ENCODE measurements at places on chromosomes 3 and 15. TPM values are rescaled to one million over a fixed set of nuclear protein-coding genes. Genes with fewer than 3 reads are reported as not detected.

The GRM7 gene
- total RNA-seq, result 0.24 TPM

The SLC38A3 gene
- 1.2 TPM for total RNA-seq

The EXD1 gene
- 0.54 TPM for total RNA-seq

The CCDC54 gene
- total RNA-seq, result not detected

The SCG5 gene
- 16.9 TPM for total RNA-seq

The ZMYND10 gene
- 0.54 TPM for total RNA-seq

The NXPE3 gene
- 23.3 TPM for total RNA-seq

The GOLGA6C gene
- total RNA-seq, result not detected

The CHRD gene
- total RNA-seq, result 0.63 TPM

The CILP gene
- not detected for total RNA-seq

The KBTBD13 gene
- total RNA-seq, result not detected

The CLEC3B gene
- not detected for total RNA-seq

The BNC1 gene
- 0.99 TPM for total RNA-seq

The DOCK3 gene
- 4.6 TPM for total RNA-seq

The PTX3 gene
- 1.4 TPM for total RNA-seq

The CCR8 gene
- not detected for total RNA-seq

The CD276 gene
- 156 TPM for total RNA-seq

The AMT gene
- 46.5 TPM for total RNA-seq

The MYLK gene
- total RNA-seq, result 15.5 TPM

The EAF2 gene
- 6.0 TPM for total RNA-seq

The GABRB3 gene
- 163 TPM for total RNA-seq

The PLA2G4F gene
- total RNA-seq, result not detected

The ALG1L2 gene
- 1.7 TPM for total RNA-seq
